ENCODE measurements at places on chromosomes 6 and 20. TPM values are rescaled to one million over a fixed set of nuclear protein-coding genes. Genes with fewer than 3 reads are reported as not detected.

GRCh38 chr20:38633577-38634093 is 32.0 kb downstream of the ARHGAP40 start:
- DNase-seq, result peak; percentile 70

- peak; percentile 15 for DNase-seq
Observed at GRCh38 chr20:58403272-58403671, 14.2 kb downstream of the VAPB start.

GRCh38 chr6:148138573-148138972 is 204.1 kb upstream of the SASH1 start:
- DNase-seq, result no peak

PAK5 gene
- not detected for total RNA-seq

C20orf204 gene
- 2.5 TPM for total RNA-seq

DNA sequence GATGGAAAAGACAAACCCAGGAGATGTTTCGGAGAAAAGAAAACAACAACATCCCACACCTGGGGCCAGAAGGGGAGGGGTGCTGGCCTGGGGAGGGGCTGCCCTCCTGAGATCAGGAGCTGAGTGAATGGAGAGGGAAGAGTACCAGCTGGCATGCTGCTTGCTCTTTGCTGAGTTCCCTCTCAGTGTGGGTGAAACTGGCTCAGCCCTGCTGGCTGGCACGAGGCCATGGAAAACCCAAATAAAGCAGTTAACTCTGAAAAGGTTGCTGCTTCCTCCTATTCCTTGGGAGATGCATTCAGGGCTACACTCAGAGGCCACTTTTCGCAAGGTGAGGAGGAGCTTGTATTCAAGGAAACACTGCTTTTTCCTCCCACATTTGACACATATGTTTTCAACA is 8.0 kb upstream of the KCNK16 start:
- no peak for DNase-seq

EYS gene
- total RNA-seq, result not detected

- DNase-seq, result peak; percentile 59
Observed at GRCh38 chr20:675453-676314, at the start of gene SCRT2. Gene SCRT2, minus strand, starts transcription at chr20:675802. Its CDS starts 201 bp downstream, at chr20:675601.

SLC22A23 gene
- 0.75 TPM for total RNA-seq

SLC32A1 gene
- total RNA-seq, result not detected

GRCh38 chr6:33634946-33635345 is 13.8 kb downstream of the ITPR3 start:
- no peak for DNase-seq

MYL9 gene
- total RNA-seq, result 3.8 TPM

GRCh38 chr6:108652375-108652774 is 91.7 kb downstream of the FOXO3 start:
- no peak for DNase-seq

CCN6 gene
- not detected for total RNA-seq

GPSM3 gene
- 194 TPM for total RNA-seq

SLCO4A1 gene
- 79.2 TPM for total RNA-seq

DNA sequence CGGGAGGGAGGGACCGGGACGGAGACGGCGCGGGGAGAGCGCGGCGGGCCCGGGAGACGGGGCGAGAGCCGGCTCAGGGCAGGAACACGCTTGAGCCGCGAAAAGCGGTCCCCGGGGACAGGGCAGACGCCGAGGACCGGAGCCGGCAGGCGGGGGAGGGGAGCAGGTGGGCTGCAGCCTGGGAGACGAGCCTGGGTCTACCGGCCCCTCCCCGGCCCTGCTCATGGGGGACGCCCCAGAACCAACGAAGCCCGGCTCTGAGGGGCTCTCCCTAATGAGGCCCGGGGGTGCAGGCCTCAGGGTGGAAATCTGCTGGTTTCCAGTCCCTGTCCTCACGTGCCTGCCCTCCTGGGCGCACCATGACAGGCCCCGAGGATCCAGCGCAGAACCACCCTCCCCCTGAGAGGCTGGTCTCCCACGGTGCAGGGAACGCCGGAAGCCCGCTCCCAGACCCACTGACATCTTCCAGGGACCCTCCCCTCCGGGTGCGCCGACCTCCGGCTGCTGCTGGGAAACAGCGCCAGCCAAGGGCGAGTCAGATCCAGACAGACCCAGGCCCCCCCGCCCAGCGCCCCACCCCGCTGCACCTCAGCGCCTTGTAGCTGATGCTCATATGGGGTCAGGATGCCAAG is 571 bp upstream of the EEF1A2 start:
- peak; percentile 54 for DNase-seq

- no peak for DNase-seq
Observed at GRCh38 chr6:125192610-125192930, 39.0 kb downstream of the TPD52L1 start.

DNA sequence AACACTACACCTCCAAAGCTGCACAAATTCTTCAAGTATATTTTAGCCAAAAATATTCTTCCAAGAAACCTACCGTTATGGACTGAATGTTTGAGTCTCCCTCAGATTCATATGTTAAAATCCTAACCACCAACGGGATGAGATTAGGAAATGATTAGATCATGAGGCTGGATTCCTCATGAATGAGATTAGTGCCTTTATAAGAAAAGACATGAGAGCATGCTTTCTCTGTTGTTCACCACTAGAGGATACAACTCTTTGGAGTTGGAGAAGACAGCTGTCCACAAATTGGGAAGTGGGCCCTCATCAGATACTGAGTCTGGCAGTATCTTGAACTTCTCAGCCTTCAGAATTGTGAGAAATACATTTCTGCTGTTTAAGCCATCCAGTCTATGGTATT is 7.1 kb upstream of the SLC17A4 start:
- no peak for DNase-seq

NOX3 gene
- total RNA-seq, result not detected

DNA sequence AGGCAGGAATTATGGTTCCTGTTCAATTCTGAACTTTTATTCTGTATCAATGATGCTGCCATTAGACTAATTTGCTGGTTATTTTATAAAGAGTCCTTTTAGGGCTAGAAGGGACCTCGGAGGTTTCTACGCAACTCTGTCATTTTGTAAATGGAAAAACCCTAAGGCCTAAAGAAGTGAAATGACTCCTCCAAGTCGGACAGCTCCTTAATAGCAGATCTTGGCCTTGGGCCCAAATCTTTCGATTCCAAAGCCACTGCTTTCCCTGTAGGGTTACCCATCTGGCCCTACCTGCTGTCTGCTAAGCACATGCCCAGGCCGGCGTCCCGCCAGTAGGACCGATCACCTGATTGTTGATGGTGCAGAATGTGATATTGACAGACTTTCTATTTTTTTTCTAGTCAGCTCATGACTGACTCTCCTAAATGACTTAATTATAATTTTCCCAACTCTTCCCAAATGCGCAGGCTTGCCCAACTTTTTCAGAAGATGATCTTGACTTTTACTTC is 40.2 kb downstream of the PLEKHG1 start:
- DNase-seq, result no peak

DNA sequence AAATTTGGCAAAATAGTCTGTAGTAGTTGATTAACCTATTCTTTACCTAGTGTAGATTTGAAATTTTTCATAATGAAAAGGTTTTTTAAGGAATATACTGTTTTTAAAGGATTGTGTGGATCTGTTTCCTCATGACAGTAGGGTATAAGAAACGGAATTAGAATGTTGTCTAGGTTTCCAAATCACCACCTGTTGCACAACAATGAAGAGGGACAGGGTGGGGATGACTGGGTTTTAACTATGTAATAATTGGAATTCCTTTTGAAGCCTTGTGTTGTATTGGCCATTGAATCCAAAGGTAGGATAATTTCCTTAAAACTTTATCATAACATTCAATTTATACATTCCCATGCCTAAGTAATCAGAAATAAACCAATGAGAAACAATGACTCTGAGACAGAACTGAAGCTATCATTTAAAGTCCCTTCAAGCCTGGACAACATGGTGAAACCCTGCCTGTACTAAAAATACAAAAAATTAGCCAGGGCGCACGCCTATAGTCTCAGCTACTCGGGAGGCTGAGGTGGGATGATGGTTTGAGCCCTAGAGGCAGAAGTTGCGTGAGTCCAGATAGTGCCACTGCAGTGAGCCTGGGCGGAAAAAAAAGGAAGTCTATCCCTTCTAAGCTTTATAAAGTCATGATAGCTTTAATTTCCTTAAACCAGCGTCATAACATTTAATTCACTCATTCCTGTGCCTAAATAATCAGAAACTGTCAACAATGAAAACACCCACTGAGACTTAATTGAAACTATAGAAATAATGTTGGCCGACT is 18.3 kb upstream of the SLC17A5 start:
- DNase-seq, result no peak

- no peak for DNase-seq
Observed at GRCh38 chr6:136331461-136331860, 41.8 kb upstream of the BCLAF1 start.

BACH2 gene
- total RNA-seq, result 235 TPM

COX4I2 gene
- total RNA-seq, result not detected

ZC2HC1B gene
- 0.84 TPM for total RNA-seq

DNA sequence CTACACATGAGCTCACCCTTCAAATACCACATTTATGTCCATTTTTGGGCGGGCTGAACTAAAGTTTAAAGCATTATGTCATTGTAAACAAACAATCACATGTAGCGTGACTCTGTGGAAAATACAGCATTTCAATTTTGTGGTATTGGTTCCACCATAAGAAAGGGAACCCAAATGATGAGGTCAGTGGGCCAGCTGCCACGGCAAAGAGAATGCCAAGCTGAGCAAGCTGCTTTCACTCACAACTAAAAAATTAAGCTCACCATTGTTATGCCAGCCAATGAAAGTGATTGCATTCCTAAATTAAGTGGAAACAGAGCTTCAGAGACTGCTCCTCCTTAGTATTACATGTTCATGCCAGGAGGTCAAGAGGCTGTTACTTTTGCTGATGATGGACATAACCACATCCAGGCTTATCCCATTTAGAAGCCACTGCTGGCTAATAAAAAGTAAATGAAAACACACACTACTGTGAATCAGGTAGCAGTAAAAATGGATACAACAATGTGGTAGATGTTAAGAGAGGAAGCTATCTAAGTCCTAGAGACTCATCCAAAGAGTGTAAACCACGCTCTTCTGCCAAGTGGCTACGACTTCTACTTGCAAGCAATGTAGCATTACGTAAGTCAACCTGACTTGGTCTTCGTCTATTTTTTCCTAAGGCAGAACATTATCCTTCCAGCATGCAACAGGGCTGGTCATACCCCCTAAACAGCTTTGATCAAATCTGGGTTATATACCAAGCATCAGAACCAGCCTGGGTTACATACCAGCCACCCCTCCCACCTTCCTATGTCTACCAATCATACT is 164.8 kb downstream of the BACH2 start:
- DNase-seq, result no peak

HLA-DOA gene
- total RNA-seq, result 209 TPM

DNA sequence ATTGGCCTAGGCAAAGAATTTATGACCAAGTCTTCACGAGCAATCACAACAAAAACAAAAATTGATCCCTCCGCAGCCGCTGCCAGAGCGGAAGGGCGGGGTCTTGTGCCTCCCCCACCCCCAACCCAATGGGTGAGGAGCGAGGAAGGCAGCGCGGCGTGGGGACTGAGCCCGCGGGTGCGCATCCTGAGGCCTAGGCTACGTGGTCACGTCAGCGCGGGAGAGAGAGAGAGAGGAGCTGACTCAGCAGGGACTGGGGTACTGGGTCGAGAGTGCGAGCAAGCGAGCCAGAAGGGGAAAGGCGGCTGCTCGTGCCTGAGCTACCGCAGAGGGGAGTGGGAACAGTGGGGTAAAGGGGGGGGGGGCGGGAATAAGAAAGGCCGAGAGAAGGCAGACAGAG is 90.1 kb upstream of the FERMT1 start:
- DNase-seq, result no peak

GRCh38 chr6:3723966-3724365 is 27.5 kb downstream of the PXDC1 start:
- no peak for DNase-seq

RBM24 gene
- total RNA-seq, result not detected

DNA sequence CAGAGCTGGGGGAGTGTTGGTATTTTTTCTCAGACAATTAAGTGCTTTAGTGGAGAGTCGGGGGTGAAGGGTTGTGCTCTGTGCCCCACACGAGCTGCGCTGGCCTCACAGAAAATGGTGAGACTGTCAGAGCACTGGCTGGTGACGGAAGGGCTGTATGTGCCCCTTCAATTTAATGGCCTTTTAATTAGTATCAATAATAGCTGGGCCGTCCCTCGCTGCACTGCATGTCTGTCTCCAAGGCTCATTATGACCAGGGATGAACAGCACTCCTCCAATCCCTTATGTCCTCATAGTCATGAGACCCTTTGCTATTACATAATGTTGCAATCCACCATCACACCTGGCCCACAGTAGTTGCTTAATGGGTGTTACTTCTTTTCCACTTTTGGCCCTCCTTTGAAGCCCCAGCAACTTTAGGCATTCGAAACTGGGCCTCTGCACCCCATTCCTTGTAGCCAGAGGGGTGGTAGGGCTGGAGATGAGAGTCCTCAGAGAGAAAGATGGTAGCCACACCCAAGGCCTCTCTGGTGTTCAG is 9.5 kb upstream of the RALY start:
- DNase-seq, result no peak

LKAAEAR1 gene
- total RNA-seq, result 1.8 TPM

GRCh38 chr20:44750081-44750805 is 4.6 kb downstream of the KCNK15 start:
- no peak for DNase-seq

DNA sequence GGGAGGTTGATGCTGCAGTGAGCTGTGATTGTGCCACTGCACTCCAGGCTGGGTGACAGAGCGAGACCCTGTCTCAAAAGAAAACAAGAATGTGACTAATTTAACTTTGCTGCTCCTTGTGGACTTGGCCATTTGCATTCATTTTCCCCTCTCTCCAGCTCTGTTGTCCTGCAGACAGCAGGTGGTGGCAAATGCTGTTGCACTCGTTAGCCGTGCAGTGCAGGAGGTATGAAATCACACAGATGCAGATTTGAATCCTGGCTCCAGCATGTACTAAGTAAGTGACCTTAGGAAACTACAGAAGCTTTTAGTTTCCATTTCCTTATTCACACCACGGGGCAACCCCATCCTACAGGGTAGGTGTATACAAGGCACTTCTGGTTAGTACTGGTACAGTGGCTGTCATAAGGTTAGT is 9.6 kb upstream of the BEND3 start:
- no peak for DNase-seq

GRCh38 chr6:42423244-42423643 is 28.5 kb downstream of the TRERF1 start:
- no peak for DNase-seq

GRCh38 chr6:20497216-20498040 is 36.8 kb upstream of the CDKAL1 start:
- no peak for DNase-seq

GRCh38 chr20:25247000-25247517 is 826 bp upstream of the PYGB start:
- DNase-seq, result no peak

GRCh38 chr6:75233092-75233615 is 10.4 kb downstream of the COX7A2 start:
- DNase-seq, result no peak

GRCh38 chr20:14617123-14617522 is 279.7 kb upstream of the FLRT3 start:
- no peak for DNase-seq

GRCh38 chr20:3887876-3888620 is 1.1 kb upstream of the PANK2 start:
- no peak for DNase-seq

SLC17A3 gene
- total RNA-seq, result not detected

PNPLA1 gene
- total RNA-seq, result 0.32 TPM

Data from B cell (primary cell).